Stimulated activated memory B cell treated with anti-CD40 and anti-IgM and Interleukin-4, amounts not matched to agents 10 μg/mL and 1 μg/mL and 100 μg/mL, for 72 hours (primary cell): ENCODE measurements at places on chromosomes 4 and X.

- ATAC-seq, result no peak
Observed at GRCh38 chr4:9764155-9764696, 17.2 kb upstream of the DRD5 start.

DNA sequence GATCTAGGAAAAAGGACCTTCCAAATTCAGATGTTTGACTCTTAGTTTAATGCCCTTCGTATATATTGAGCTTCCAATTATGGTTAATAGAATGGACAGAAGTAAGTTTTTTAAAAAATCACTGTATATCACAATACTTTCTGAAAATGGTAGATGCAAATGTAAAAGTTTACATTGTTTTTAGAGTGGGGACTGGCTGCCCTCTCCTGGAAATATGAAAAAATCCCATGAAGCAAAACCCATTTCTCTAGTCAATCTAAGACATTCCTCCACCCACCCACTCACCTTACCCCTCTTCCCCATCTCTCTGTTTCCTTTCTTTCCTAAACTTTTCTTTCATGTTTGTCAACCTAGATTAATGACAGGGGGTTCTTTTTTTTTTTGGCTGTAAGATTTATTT is 134.5 kb downstream of the ARHGAP6 start:
- no peak for ATAC-seq

DNA sequence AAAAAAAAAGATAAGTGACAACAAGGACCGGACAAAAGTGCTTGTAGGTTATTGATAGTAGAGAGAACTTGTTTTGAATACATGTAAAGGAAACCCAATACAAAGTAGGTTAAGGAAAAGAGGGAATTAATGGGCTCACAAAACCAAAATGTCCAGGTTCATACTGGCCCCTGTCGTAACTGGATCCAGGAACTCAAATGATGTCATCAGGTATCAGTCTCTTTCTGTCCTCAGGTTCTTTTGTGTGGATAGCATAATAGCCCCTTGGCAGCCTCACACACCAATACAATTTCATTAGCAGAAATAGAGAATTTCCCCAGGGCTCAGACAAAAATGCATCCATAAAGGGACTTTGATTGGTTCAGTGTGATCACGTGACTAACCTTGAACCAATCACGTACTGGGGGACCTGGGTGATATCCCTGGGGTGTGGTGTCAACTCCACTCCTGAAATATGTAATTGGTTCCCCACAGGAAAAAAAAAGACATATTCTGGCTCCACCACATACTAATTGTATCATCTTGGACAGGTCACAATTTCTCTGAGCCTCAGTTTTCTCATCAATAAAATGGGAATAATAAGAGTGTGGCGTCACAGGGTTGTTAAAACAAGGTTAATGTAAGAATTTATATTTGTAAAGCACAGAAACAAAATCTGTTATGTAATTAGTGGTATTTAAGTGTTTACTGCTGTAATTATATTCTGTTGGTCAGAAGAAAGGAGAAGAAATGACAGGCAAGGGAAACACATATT is 174.8 kb downstream of the PDGFRA start:
- no peak for ATAC-seq

DNA sequence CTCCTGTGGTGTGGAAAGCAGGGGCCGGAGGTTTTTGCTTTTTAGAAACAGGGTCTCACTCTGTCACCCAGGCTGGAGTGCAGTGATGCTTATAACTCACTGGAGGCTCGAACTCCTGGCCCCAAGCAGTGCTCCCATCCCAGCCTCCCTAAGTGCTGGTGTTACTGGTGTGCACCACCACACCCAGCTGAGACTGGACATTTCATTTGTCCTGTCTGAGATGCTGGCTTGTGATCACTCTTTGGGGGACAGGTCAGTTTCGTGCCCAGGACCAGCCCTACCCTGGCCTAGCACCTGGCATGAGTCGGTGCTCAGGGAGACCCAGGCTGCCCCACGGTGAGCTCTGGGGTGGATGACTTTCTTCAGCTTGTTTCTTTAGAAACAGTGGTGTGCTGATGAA is 11.3 kb downstream of the PSAPL1 start:
- no peak for ATAC-seq

DNA sequence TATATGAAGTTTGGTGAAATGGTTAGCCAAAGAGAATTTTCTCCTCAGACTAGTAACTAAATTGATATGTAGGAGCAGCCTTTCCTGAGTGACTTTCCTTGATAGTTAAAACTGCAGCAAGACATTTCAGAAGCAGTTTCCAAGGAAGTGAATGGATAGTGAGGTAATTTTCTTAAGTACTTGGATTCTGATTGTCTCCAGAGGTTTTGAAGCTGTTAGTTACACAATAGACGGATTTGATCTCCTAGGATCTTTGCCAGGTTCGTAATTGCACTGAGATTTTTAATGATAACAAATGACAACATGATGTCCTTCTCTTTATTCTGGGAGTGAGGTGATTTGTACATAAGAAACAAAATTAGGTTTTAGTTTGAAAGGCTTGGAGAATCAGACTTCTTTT is 29.2 kb downstream of the PRRG1 start:
- no peak for ATAC-seq

DNA sequence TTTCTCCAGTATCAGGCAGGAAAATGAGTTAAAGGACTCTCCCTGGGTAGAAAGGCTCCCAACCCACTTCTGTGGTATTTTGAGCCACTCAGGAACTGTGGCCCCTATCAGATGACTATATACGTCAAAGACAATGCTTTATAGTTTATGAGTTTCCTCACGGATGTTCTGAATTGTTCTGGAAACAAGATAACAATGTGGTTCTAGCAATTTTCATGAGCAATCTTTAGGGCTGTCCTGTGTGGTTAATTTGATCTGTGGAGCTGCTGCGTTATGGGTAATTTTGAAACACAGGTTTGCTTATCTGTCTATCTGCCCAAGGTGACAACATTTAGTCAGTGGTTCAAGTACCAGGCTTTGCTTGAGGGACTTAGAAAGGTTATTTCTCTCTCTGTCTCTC is 46.7 kb upstream of the IL2 start:
- no peak for ATAC-seq

DNA sequence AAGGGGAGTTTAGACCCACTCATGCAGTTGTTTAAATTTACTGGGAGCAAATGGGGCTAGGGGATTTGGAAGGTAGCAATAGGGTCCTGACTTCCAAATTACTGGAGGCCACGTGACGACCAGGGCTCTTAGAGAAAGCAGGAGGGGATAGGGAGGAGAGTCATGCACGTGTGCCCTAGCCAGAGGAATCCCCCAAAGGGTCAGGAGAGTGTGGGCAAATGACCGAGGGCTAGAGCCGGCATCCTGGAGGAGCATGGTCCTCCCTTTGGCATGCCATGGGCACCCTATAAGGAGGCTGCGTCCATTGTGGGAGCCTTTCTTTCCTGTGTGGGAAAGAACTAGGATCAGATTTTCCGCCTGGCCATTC is 25.5 kb upstream of the GPC4 start:
- no peak for ATAC-seq

- ATAC-seq, result no peak
Observed at GRCh38 chr4:53709693-53710092, 118.4 kb upstream of the LNX1 start.

DNA sequence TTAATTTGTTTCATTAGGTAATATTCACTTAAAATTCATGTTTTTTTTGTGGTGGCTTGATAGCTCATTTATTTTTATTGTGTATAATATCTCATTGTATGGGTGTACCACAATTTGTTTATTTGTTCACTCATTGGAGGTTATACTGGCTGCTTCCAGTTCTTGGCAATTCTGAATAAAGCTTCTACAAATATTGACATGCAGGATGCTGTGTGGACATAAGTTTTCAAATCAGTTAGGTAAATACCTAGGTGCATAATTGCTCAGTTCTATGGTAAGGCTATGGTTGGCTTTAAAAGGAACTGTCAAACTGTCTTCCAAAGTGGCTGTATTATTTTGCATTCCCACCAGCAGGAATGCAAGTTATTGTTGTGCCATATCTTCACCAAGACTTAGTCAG is 504.5 kb upstream of the GALNTL6 start:
- ATAC-seq, result no peak

DNA sequence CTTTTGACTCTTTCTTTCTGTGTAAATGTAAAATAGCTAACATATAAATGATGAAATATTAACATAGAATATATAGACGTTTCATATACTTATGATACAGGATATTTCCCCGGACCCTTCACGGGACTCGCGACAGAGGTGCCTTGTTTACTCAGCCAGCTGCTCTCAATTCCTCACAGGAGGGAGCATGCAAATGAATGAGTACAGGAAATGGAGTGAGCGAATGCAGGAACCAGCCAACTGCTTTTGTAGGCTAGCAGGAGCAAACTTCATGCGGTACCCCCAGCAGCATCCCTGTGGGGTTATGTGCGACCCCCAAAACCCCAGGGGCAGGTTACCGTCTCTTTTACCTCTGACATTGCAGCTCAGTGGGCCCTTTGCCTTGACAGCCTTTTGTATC is 110.3 kb upstream of the PDHA2 start:
- no peak for ATAC-seq

- ATAC-seq, result no peak
Observed at GRCh38 chr4:83851261-83852084, 315.6 kb downstream of the GPAT3 start.

DNA sequence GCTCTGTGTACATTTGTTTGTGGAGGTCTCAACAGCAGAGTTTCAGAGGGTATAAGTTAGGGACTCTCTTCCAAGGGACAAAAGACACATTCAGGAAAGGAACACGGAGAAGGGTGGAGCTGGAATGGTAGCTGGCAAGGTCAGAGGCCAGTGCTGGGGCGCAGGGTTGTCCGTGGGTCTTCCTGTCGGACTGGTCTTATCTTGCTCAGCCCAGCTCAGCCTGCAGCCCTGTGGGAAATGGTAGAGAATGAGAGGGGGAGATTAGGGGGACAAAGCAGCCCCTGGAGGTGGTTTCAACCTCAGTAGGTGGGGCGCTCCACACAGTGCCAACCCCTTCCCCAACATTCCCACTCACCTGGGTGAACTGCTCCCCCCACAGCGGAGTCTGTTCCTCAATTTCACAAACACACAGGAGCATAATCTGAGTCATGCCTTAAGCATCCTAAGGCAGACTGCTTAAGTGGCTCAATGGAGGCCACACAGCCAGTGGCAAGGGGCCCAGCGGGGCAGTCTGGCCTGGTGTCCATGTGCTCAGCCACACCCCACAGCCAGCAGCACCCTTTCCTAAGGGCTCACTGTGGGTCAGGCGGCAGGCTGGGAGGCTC is 6.9 kb upstream of the HDAC6 start:
- no peak for ATAC-seq
